Mammary epithelial cell (primary cell): ENCODE measurements at places on chromosomes 1 and 21. TPM values are rescaled to one million over a fixed set of nuclear protein-coding genes. Genes with fewer than 3 reads are reported as not detected.

DNA sequence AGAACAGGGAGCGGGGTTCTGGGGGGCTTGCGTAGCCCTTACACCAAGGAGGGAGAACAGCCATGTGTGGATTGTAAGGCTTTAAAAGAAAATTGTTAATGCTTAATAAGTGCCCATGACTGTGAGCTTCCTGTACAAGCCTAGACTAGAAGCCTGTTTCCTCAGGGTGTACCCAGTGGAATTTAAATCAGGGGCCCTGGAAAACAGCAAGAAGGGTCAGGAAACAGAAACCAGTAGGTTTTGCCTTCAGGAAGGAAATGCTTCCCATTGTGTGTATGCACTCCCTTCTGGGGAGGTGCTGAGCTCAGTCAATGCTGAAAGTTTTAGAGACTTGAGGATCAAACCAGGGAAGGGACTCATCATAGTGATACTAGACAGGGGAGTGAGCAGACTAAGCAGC is 12.7 kb downstream of the UTP11 start:
- DNase-seq: no peak

DNA sequence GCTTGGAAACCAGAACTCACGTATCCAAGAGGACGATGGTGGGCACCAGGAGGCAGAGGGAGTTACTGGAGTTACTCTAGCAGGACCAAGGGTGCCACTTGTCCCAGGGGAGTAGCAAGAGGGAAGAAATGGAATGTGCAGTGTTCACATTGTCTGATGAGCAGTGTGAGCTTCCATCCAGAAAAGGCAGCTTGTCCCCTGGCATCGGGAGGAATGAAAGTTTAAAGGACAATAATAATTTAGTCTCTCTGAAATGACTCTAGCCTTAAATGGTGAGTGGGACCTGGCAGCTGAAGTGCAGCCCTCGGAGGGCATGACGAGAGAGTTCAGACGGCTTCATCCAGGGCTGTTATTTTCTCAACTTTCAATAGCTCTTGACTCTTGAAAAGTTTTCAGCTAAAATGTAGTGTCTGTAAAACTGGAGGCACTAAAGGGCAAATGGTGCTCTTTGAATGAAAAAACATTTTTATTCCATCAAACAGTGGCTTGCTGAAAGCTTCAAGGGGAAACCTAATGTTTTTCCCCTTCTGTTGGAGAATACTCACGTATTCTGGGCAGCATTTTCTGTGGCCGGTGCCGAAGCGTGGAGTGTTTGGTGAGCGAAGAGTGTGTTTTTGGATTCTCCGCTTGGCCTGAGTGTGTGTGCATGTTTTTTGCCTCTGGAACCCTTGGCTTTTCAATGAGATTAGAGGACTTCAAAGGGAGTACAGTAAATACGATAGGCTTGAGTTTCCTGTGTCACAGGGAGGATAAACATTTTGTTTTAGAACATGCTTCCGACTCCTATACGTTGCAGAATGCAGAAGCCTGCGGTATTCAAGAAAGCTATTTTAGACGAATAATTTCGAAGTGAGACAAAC is 157.3 kb downstream of the GALNT2 start:
- DNase-seq: no peak

Gene LENEP
- 1.5 TPM for total RNA-seq

Gene SPATA21
- not detected in 2 replicates for total RNA-seq
